Left ventricle myocardium inferior (tissue), 1 donor: ENCODE measurements at places on chromosomes 7 and 10. TPM values are rescaled to one million over a fixed set of nuclear protein-coding genes. Genes with fewer than 3 reads are reported as not detected.

Gene KCNIP2
- total RNA-seq, result 29.2 TPM

DNA sequence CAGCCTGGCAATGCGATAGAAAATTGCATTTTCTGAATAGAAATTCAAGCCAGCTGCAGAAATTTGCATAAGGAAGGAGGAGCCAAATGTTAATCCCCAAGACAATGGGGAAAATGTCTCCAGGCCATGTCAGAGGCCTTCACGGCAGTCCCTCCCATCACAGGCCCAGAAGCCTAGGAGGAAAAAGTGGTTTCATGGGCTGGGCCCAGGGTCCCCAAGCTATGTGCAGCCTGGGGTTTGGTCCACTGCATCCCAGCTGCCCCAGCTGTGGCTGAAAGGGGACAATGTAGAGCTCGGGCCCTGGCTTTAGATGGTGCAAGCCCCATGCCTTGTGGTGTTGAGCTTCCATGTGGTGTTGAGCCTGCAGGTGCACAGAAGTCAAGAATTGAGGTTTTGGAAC lies 10.0 kb upstream of the GARIN1A start:
- no peak overlapping the region for H3K27ac ChIP-seq
- no peaks in the 10 kb centered on the region for H3K4me1 ChIP-seq
- H3K36me3 ChIP-seq, result peaks cover 6% of the 10 kb centered on the region
- no peaks in the 10 kb centered on the region for H3K27me3 ChIP-seq
- no peak for DNase-seq
- H3K4me3 ChIP-seq, result no peak overlapping the region

Gene FGFBP3
- total RNA-seq, result 0.22 TPM

GRCh38 chr7:128100949-128101713 lies 69.9 kb upstream of the LRRC4 start:
- no peak for DNase-seq
- peaks cover 41% of the 10 kb centered on the region for H3K27me3 ChIP-seq
- no peak overlapping the region for H3K4me3 ChIP-seq

Gene TFR2
- 0.25 TPM for total RNA-seq

GRCh38 chr7:151351027-151351426 lies 9.4 kb downstream of the NUB1 start:
- peaks cover 90% of the 10 kb centered on the region for H3K36me3 ChIP-seq
- no peak overlapping the region for H3K27ac ChIP-seq
- H3K4me1 ChIP-seq, result peaks cover 33% of the 10 kb centered on the region
- no peak for DNase-seq

Gene HMX3
- total RNA-seq, result not detected

GRCh38 chr7:148747274-148747673 lies 48.6 kb downstream of the CUL1 start:
- H3K4me3 ChIP-seq, result no peak overlapping the region
- H3K36me3 ChIP-seq, result peaks cover 21% of the 10 kb centered on the region
- DNase-seq, result no peak
- no peaks in the 10 kb centered on the region for H3K4me1 ChIP-seq
- H3K27ac ChIP-seq, result no peak overlapping the region

Gene MMD2
- not detected for total RNA-seq

Gene NEUROD6
- total RNA-seq, result not detected

DNA sequence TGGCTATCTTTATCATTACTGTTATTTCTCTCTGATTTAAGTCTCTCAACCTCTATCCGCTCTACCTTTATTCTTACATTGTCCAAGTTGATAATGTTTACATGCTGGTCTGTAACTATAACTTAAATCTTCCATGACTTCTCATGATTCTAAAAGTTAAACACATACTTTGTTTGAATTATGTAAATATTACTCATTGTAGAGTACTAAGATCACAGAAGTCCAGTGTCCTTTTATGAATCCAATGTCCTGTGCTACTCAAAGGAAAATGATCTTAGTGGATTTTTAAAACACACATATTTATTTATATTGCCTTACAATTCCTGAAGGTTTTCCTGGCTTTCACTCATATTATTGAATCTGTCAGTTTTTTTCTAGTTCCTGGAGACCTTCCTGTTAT lies 70.9 kb downstream of the BBS9 start:
- H3K27ac ChIP-seq, result no peak overlapping the region
- no peak for DNase-seq
- H3K27me3 ChIP-seq, result no peaks in the 10 kb centered on the region
- H3K36me3 ChIP-seq, result no peaks in the 10 kb centered on the region

GRCh38 chr7:50492770-50493519 lies 42.8 kb upstream of the FIGNL1 start:
- peaks cover 4% of the 10 kb centered on the region for H3K27me3 ChIP-seq
- no peak overlapping the region for H3K4me3 ChIP-seq
- H3K4me1 ChIP-seq, result peaks cover 11% of the 10 kb centered on the region
- no peak for DNase-seq
- H3K27ac ChIP-seq, result no peak overlapping the region

DNA sequence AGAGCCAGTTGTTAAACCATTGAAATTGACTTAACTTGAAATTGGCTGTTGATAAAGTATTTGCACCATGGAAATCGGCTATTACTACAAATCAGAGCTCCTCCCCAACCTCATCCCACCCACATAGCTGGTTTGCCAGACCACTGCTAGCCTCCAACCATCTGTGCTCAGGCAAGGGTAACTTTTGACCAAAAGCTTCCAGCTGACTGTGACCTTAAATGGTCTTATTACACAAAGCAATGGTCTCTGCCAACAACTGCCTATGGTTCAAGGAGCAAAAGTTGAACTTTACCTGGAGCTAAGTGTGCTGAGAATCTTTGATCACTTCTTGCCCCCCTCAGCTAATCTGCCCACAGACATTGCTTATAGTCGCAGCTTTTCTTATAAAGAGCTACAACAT lies 48.5 kb upstream of the ADRB1 start:
- H3K4me1 ChIP-seq, result peaks cover 38% of the 10 kb centered on the region
- H3K27ac ChIP-seq, result peak overlapping the region; percentile 57
- H3K36me3 ChIP-seq, result no peaks in the 10 kb centered on the region
- no peak overlapping the region for H3K4me3 ChIP-seq

DNA sequence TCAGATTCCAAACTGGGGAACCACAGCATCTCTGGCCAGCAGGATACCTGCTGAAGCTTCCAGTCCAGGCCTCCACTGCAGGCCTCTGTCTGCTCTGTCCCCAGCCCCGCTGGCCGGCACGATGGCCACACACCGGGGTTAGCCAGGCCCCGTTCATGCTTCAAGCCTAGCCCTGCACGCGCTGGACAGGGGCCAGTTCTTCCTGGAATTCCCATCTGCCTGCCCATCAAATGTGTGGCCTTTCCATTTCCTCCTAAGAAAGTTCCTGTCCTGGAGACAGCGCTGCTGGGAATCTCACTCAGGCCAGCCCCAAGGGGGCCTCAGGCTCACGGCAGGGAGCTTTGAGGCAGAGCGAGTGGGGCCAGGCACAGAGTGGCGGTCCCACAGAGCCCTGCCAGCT lies 18.0 kb downstream of the SH2B2 start:
- peaks cover 27% of the 10 kb centered on the region for H3K4me1 ChIP-seq
- H3K27me3 ChIP-seq, result peaks cover 16% of the 10 kb centered on the region
- H3K36me3 ChIP-seq, result no peaks in the 10 kb centered on the region

- H3K36me3 ChIP-seq, result no peaks in the 10 kb centered on the region
- no peak for DNase-seq
- no peak overlapping the region for H3K4me3 ChIP-seq
- H3K4me1 ChIP-seq, result no peaks in the 10 kb centered on the region
- peaks cover 53% of the 10 kb centered on the region for H3K27me3 ChIP-seq
Observed at GRCh38 chr10:123864923-123865322, 26.7 kb downstream of the CPXM2 start.

Gene ZNF804B
- total RNA-seq, result not detected

Gene NCOA4
- 270 TPM for total RNA-seq

DNA sequence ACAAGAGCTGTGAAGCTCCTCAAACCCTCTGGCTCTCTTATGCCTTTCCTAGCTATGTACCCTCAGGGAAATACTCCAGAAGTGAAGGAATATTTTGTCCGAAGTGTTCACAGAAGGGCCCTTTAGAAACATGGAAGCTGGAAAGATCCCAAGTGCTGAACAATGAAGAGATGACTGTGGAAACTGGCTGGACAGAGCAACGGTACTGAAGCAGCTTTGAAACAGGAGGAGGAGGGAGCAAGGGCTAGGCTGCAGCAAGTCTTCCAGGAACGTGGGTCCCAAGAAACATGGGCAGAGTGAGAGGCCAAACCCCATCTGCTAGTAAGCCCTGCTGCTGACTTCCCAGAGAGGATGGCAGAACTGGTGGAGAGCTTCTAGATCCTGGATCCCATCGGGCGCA lies 3.0 kb upstream of the PSAP start:
- no peak overlapping the region for H3K4me3 ChIP-seq
- H3K27me3 ChIP-seq, result no peaks in the 10 kb centered on the region
- no peaks in the 10 kb centered on the region for H3K36me3 ChIP-seq
- DNase-seq, result no peak

Gene GPC2
- total RNA-seq, result 0.25 TPM

Gene IKZF1
- 2.1 TPM for total RNA-seq

Gene INPP5A
- 105 TPM for total RNA-seq

GRCh38 chr7:138727336-138728099 lies 26.4 kb upstream of the SVOPL start:
- H3K36me3 ChIP-seq, result no peaks in the 10 kb centered on the region
- DNase-seq, result no peak
- H3K4me3 ChIP-seq, result no peak overlapping the region
- no peak overlapping the region for H3K27ac ChIP-seq

DNA sequence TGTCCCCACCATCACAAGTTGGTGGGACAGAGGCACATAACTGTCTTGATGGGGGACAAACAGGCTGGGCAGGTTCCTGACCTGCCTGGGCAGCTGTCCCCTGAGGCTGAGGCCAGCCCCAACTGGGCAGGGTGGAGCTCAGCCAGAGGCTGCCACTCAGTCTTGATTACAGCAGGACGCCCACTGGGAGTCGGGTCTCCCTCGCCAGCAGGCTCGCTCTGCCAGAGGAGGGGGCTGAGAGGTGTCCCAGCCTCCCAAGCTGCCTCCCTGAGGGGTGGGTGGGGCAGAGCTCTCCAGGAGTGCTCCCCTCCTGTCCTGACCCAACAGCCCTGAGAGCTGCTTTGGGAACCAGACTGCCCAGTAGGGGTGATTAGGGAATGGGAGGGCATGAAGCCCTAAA lies 1.8 kb upstream of the CAMK2G start:
- no peak overlapping the region for H3K27ac ChIP-seq
- no peak overlapping the region for H3K4me3 ChIP-seq
- H3K4me1 ChIP-seq, result peaks cover 42% of the 10 kb centered on the region
- H3K27me3 ChIP-seq, result peaks cover 18% of the 10 kb centered on the region
- no peak for DNase-seq

DNA sequence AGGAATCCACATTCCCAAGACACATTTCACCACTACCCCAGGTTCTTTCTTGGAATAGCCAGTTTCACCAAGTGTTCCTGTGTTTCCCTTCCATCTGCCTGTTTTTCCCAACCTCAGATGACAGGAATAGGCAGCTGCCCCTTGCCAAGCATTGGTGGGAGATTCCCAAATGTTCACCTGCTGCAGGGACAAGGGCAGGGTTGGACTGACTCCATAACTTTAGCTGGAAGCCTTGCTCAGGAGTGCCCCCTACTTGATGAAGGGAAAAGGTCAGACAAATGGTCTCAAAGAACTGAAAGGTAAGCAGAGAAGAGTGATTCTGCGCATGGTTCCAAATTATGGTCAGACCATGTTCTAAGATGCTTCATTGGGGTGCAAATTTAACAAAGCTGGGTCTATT lies 45.1 kb upstream of the LYZL1 start:
- H3K36me3 ChIP-seq, result no peaks in the 10 kb centered on the region
- no peak overlapping the region for H3K4me3 ChIP-seq
- H3K27ac ChIP-seq, result no peak overlapping the region
- H3K27me3 ChIP-seq, result peaks cover 17% of the 10 kb centered on the region
- DNase-seq, result no peak
- no peaks in the 10 kb centered on the region for H3K4me1 ChIP-seq

GRCh38 chr10:44619521-44619920 lies 234.6 kb upstream of the CXCL12 start:
- H3K4me3 ChIP-seq, result no peak overlapping the region
- no peaks in the 10 kb centered on the region for H3K4me1 ChIP-seq
- DNase-seq, result no peak
- no peak overlapping the region for H3K27ac ChIP-seq

DNA sequence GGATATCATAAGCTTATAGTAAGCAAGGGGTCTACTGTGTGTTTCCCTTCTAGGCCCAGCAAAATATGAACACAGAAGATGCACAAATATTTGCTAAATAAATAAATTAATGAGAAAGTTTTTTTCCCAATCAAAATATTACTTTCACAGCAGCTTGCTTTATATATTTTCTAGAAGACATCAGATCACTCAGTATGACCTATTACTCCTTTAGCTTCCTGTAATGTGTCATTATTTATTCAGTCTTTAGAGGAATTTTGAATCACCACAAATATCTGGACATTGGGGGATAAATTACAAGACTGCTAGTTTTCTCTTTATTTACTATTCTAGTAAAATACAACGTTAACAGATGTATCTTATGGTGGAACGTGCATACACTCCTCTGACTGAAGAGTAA lies 765.8 kb upstream of the POM121L12 start:
- no peaks in the 10 kb centered on the region for H3K27me3 ChIP-seq
- DNase-seq, result no peak
- H3K27ac ChIP-seq, result no peak overlapping the region
- no peak overlapping the region for H3K4me3 ChIP-seq
- no peaks in the 10 kb centered on the region for H3K4me1 ChIP-seq

- no peaks in the 10 kb centered on the region for H3K27me3 ChIP-seq
- peaks cover 22% of the 10 kb centered on the region for H3K36me3 ChIP-seq
- no peak overlapping the region for H3K4me3 ChIP-seq
- DNase-seq, result no peak
Observed at GRCh38 chr10:92907280-92907679, 59.0 kb downstream of the EXOC6 start.

Gene SLC16A9
- total RNA-seq, result 1.1 TPM

GRCh38 chr10:122126763-122127659 lies 138.0 kb downstream of the TACC2 start:
- peaks cover 82% of the 10 kb centered on the region for H3K4me1 ChIP-seq
- no peaks in the 10 kb centered on the region for H3K36me3 ChIP-seq
- H3K27me3 ChIP-seq, result no peaks in the 10 kb centered on the region
- DNase-seq, result no peak
- peak overlapping the region; percentile 91 for H3K27ac ChIP-seq

DNA sequence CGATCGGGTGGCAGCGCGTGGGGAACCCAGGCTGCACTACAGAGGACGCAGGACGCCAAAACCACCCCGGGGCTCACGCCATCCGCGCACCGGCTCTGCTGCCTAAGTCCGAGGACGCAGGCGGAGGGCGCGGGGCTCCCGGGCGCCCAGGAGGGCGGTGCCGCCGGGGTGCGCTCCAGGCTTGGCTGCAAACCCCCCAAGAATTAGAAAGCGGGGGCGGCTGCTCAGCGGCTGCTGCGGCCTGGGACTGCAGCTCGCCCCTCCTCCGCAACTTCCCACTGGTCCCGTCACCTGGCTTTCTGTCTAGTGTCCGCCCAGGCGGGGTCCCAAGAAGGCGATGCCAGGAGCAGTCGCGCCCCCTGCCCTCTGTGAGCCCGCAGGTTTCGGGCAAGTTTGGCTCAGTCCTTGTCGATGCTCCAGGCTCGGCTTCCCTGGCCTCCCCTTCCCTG lies 1.7 kb upstream of the POU6F2 start:
- peak overlapping the region; percentile 43 for H3K4me3 ChIP-seq
- H3K27me3 ChIP-seq, result peaks cover 88% of the 10 kb centered on the region
- no peak overlapping the region for H3K27ac ChIP-seq
- H3K36me3 ChIP-seq, result no peaks in the 10 kb centered on the region
- H3K4me1 ChIP-seq, result peaks cover 5% of the 10 kb centered on the region
- DNase-seq, result no peak

GRCh38 chr10:12873172-12873571 lies 128.3 kb downstream of the CCDC3 start:
- no peaks in the 10 kb centered on the region for H3K36me3 ChIP-seq
- no peak for DNase-seq
- no peak overlapping the region for H3K27ac ChIP-seq
- peaks cover 61% of the 10 kb centered on the region for H3K27me3 ChIP-seq

Gene PDE6C
- not detected for total RNA-seq
